Midbrain (tissue), 1 donor: ENCODE measurements at places on chromosomes 16 and 17.

GRCh38 chr17:5898406-5898805, 171.8 kb upstream of the WSCD1 start:
- DNase-seq: no peak

DNA sequence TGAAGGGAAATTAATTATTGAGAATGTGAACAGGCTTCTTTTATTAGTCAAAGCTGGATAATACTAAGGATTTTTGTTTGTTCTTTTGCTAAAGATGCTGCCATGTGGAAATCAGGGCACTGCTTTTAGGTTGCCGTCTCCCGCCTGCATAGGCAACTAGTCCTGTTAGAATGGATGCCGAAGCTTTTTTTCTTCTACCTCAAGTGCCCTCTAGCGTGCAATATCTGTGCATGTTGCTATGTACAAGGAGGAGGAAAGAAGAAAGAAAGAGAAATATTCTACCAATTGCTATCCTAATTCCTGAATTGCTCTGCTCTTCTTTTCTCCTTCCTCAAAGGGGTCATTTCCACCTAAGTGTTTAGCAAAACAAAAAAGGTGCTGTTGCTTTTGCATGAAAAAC, 5.2 kb upstream of the CDH8 start:
- peak; percentile 80 for DNase-seq

- DNase-seq: no peak
Measured at GRCh38 chr17:76394166-76394565, 9.8 kb downstream of the SPHK1 start.

GRCh38 chr16:648071-648780, 939 bp upstream of the WDR90 start:
- no peak for DNase-seq

GRCh38 chr16:27511657-27512448, 37.9 kb downstream of the GTF3C1 start:
- peak; percentile 6 for DNase-seq

GRCh38 chr17:80456465-80457235, 19.8 kb downstream of the NPTX1 start:
- no peak for DNase-seq

DNA sequence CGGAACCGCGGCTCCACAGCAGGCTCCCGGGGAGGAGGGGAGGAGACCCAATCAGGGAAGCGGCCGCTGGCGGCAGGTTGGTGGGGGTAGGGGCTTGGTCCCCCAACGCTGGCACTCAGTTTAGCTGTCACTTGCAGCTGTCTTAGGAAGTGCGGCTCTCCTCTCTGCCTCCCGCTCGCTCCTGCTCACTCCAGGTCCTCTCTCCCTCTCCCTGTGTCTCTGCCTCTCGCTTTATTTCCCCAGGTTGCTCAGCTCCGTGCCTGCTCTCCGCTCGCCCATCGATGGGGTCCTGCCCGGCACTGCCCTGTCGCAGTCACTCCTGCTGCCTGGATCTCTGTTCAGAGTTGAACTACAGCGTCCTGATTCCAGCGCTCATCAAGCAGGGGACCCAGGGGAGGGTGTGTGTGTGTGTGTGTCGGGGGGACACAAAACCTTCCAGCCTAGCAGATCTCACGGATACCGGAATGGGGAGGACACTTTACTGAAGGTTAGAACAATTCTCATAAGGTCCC, 145.6 kb downstream of the ENGASE start:
- DNase-seq: no peak

GRCh38 chr16:11635113-11635652, 33.1 kb upstream of the SNN start:
- DNase-seq: no peak

GRCh38 chr17:67138392-67138791, 94.0 kb downstream of the CACNG1 start:
- peak; percentile 41 for DNase-seq

DNA sequence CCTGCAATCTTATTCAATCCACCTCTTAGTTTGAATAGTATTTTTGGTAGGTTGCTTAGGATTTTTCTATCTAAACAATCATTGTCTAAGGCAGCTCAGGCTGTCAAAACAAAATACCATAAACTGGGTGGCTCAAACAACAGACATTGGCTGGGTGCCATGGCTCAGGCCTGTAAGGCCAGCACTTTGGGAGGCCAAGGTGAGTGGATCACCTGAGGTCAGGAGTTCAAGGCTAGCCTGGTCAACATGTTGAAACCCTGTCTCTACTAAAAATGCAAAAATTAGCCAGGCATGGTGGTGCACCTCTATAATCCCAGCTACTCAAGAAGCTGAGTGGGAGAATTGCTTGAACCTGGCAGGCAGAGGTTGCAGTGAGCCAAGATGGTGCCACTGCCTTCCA, 126.7 kb downstream of the CYLD start:
- DNase-seq: no peak

- no peak for DNase-seq
Measured at GRCh38 chr16:73976644-73977043, 320.0 kb upstream of the PSMD7 start.

DNA sequence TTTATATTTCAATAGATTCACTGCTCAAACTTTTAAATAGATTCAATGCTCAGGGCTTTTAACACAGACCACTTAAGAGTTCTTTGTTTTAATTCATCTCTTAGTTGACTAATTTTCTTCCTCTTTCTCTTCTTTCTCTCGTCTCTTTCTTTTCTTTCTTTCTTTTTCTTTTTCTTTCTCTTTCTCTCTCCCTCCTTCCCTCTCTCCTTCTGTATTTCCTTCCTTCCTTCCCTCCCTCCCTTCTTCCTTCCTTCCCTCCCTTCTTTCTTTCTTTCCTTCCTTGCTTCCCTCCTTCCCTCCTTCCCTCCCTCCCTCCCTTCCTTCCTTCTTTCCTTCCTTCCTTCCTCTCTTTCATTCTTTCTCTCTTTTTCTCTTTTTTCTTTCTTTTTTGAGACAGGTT, 104.4 kb downstream of the LYRM1 start:
- no peak for DNase-seq

GRCh38 chr16:48448841-48449481, 63.7 kb upstream of the SIAH1 start:
- DNase-seq: no peak

GRCh38 chr17:75698659-75699058, 22.6 kb upstream of the ITGB4 start:
- no peak for DNase-seq

DNA sequence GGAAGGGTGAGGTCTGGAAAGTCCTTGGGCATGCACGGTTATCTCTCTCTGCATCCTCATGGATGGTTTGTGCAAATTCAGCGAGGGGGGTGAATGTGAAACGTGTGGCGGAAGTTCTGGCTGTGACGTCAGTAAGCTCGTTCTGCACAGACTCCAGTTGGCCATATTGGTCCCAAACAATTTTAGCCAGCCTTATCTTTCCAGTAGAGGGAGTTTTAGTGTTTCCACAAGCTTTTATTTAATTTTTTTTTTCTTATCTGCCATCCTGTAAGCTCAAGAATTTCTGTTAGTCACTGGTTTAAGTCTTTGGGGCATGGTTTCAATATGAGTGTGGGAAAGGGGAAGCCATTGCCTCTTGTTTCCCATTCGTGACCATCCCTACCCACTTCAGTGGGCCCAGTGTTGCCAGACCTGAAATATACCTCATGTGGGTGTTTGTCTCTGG, 39.0 kb downstream of the HLF start:
- no peak for DNase-seq

- no peak for DNase-seq
Measured at GRCh38 chr16:28548306-28548802, 5.4 kb upstream of the SGF29 start.

DNA sequence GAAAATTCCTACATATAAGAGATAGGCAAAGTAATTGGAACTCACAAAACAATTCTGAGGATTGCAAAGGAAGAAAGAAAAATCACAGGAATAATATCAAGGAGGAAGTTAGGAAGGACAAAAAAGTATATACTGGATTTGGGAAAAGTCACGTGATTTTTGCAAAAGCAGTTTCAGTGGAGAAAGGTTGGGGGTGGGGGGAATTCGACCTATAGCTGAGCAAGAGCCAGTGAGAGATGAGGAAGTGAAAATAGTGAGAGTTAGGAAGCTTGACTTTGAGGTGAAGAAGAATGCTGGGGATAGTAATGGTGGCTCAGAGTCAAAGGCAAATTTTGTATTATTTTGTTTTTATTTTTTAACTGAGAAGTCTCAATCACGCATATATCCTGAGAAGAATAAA, 438.0 kb upstream of the PMFBP1 start:
- DNase-seq: no peak

GRCh38 chr16:82761236-82761635, 134.5 kb downstream of the CDH13 start:
- DNase-seq: no peak

DNA sequence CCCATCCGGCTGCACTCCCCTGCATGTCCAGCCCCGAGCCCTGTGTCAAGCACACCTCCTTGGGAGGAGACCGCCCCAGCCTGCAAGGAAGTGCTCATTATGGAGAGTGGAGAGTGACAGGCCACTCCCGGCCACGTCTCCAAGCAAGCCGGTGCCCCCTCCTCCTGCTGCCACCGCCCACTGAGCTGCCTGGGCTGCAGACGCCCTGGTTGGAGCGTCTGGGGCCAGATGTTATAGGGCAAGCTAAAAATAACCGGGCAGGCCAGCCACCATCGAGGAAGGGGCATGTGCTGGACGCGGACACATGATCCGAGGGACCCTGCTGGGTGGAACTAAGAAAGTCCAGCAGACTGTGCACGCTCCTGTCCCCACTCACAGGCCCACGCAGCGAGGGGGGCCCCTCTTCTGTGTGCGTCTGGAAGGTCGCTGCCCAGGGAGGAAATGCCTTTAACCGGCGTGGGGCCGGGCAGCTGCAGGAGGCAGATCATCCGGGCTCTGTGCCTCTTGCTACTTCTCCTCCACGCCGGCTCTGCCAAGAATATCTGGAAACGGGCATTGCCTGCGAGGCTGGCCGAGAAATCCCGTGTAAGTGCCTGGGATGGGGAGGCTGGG, at the start of gene WFDC1:
Gene WFDC1, plus strand, starts transcription at position 348 of the 612 bp plus-strand sequence. Its CDS starts 94 bp downstream, at position 442.
- DNase-seq: peak; percentile 40

DNA sequence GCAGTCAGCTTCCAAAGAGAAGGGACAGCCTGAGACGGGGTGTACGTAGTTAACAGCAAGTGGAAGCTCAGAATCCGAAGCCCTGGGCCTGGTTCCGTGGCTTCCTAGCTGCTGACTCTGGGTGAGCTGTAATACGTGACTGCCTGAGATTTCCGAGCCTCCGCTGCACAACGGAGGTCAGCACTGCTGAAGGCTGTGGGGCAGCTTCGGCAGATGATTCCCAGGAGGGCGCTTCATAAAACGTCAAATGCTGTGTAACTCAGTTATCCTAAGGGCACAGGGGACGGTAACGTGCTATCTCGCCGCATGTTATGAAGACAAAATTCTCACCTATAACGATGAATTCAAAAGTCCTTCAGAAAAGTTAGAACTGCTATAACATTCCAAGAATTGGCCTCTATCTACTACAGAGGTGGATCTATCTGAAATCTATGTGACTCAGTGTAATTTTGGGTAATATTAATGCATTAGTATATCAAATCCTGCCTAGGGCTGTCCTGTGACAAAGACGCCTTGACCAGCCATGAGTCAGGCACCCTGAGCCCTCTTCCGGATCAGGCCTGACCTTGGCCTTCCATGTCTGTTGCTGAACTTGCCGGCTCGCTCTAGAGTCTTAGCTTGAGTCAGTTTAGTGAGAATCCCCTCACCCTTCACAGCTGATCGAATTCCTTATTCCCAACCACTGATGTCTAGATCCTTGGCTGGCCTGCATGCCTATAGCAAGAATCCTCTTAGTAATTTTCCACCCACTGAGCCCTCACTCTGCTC, 43.5 kb downstream of the MARF1 start:
- DNase-seq: no peak

DNA sequence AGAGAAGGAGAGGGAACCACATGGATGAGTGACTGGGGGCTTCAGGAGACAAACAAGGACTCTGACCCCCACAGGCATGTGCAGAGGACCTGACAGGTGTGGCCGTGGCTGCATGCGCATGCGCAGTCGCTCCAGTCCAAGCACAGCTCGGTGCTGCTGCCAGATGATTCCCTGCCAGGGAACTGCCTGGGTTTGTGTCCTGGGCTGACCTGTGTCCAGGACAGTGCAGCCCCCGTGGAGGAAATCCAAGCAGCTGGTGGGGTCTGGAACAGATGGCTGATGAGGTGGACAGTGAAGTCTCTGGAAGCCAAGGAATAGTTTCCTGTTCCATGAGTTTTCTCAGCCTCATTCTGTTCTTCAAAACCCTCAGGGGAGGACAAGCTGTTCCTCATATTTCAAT, 27.3 kb downstream of the LASP1 start:
- no peak for DNase-seq

DNA sequence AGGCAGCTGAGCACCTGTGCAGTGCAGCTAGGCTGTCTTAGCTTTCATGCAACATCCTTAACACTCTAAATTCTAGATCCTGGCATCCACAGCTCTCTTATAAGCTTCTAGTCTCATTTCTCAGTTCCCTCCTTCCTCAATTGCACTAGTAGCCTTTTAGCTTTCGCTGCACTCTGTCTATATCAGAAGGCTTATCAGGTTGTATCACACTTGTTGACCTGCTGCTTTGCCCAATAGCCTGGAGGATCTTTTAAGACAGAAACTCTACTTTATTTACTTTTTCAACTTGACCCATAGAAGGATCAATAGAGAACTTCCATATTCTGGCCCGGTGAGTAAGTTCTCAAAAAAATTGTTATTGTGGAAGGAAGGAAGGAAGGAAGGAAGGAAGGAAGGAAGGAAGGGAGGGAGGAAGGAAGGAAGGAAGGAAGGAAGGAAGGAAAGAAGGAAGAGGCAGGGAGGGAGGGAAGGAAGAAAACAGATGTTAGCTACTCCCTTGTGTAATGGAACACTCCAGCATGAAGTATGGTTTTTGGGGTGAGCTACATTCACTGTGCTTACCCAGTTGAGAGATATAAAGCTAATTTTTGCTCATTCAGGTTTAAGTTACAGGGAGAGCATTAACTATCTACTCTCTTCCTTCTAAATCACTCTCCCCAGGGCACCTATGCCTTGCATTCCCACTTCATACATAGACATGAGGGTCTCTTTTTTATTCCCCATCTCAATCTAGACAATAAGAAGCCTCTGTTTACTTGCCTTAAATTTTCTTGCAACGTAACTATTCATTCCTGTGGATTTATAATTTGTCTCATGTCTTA, 361.1 kb downstream of the SHISA9 start:
- DNase-seq: no peak

DNA sequence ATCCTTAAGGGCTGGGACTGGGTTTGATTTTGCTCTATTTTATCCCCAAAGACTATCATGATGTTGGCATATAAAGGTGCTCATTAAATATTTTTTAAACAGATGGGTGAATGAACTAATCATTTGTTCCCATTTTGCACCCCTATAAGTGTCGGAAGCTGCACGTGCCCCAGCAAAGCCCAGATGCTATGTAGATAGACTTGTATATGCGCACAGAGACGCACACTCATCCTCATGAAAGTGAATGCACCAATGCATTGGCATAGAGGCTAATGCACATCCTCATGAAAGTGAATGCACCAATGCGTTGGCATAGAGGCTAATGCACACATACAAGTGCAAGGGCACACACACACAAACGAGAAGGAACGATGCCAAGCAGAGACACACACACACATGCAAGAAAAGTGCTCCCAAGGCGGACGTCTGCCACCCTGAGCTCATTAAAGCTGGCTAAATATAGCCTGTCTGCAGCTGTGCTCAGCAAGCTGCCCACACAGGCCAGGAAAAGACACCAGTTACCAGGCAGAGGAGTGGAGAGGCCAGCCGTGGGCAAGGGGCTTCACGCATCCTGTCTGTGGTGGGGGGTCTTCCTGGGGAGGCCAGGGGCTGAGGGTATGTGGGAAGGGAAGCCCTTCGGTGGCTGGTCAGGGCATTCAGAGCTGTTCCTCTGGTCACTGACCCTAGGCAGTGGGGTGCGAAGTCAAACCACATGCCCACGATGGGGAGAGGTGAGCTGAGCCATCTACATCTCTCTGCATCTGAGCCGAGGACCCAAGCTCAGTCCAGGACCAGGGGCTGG, 52.6 kb downstream of the PIMREG start:
- no peak for DNase-seq
